ENCODE measurements at places on chromosomes 2 and 18.

DNA sequence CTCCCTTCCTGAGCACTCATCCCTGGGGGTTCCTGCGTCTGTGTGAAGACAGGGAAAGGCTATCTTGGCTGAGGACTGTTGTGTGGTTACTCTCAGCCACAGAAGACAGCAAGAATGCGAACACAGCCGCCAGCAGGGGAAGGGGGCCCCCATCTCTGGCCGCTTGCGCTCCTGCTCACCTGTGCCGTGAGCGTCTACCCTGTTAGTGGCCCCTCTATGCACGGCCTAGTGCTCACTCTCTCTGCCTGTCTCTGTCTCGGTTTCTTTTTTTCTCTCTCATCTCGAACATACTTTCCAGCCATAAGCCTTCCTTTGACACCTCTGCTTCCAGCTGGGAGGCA, 206.7 kb upstream of the APCDD1 start:
- no peak for DNase-seq

GRCh38 chr2:138115666-138116065, 151.4 kb downstream of the HNMT start:
- no peak for DNase-seq

GRCh38 chr2:99808361-99809200, 318.8 kb upstream of the REV1 start:
- DNase-seq, result no peak

- DNase-seq, result no peak
Observed at GRCh38 chr2:238165288-238165921, 6.6 kb downstream of the ERFE start.

DNA sequence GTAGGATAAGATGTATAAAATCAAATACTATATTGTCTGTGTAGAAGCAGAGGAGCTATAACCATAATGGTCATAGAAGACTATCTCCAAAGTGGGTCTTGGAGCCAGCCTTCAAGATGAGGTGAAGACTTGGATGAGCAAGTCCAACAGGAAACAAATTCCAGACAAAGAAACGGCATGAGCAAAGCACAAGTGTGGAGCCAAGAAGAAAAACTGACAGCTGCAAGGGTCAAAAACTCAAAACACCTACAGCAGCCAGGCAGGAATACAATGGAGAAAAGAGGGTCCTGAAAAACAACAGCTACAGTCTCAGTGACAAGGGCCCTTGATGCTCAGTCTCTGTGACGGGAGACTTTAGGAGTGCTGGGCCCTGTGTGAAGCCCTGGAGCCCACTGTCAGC, 102.4 kb downstream of the STK39 start:
- no peak for DNase-seq

GRCh38 chr2:221104361-221104811, 467.7 kb downstream of the EPHA4 start:
- peak; percentile 49 for DNase-seq

- no peak for DNase-seq
Observed at GRCh38 chr2:132991471-132992045, 321.6 kb upstream of the LYPD1 start.

- no peak for DNase-seq
Observed at GRCh38 chr2:121450301-121450700, 80.4 kb upstream of the RNU4ATAC start.

GRCh38 chr18:76482971-76483691, 11.9 kb downstream of the ZNF516 start:
- no peak for DNase-seq

GRCh38 chr2:24920098-24920808, at the start of gene ADCY3:
Gene ADCY3 (minus strand): TSS chr2:24920237. CDS start chr2:24918987, 1,250 bp downstream.
- no peak for DNase-seq

Data from right lobe of liver (tissue), 6 donors.